ENCODE measurements at places on chromosomes 13 and 19.

DNA sequence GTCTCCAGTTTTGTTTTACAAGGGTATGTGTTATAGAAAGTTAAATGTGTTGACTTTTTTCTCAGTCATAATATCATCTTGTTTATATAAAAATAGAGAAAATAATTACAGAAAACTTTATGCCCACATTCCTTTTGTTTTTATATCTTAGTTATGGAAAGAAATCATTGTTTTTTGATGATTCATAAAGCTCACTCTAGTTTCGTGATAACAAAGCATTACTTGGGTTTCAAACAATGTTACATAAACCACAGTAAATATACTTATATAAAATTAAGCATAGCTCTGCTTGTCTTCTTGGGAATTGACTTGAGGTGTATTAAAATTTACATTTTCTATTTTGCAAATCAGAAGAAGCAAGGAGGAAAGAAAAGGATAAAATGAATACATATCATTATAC lies 111.8 kb downstream of the SGCG start:
- no peak for DNase-seq

GRCh38 chr19:21519488-21519887 lies 14.1 kb downstream of the ZNF429 start:
- DNase-seq = no peak

DNA sequence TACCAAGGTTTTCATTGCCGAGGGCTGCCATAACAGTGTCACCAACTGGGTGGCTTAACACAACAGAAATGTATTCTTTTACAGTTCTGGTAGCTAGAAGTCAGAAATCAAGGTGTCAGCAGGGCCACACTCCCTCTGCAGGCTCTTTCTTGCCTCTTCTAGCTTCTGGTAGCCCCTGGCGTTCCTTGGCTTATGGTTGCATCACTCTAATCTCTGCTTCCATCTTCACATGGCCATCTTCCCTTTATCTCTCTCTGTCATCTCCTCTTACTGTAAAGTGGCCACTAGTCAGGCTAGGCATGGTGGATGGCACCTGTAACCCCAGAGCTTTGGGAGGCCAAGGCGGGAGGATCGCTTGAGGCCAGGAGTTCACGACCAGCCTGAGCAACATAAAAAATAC lies 38.0 kb upstream of the MRI1 start:
- DNase-seq = no peak

- no peak for DNase-seq
Observed at GRCh38 chr19:28210886-28211285, 1002.1 kb downstream of the UQCRFS1 start.

- DNase-seq = peak; percentile 6
Observed at GRCh38 chr13:44425041-44425814, 51.6 kb downstream of the SERP2 start.
